ENCODE measurements at places on chromosomes 5 and 9. TPM values are rescaled to one million over a fixed set of nuclear protein-coding genes. Genes with fewer than 3 reads are reported as not detected.

The CAMK2A gene
- total RNA-seq: 0.28 TPM

DNA sequence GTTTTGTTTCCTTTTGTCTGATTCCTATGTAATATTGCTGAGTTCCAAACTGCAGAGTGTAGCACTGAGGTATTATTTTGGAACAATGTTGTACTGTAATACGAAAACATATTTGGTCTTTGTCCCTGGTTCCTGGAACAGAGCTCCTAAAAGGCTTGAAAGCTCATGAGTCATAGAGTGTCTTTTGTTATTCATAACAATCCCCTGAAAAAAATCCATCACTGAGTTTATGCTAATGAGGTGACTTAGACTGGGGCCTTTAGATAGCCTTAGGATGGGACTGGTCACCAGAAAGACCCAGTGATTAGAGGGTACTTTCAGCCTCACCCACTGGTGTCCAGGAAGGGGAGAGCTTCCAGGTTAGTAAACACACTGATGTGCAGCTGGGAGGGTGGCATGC lies 132.7 kb upstream of the POU5F2 start:
- DNase-seq: no peak

The NEUROG1 gene
- total RNA-seq: not detected

The RANBP17 gene
- total RNA-seq: 4.0 TPM

GRCh38 chr5:160152901-160153300 lies 33.7 kb upstream of the PWWP2A start:
- no peak for DNase-seq
